ENCODE measurements at places on chromosomes 1 and 21.

DNA sequence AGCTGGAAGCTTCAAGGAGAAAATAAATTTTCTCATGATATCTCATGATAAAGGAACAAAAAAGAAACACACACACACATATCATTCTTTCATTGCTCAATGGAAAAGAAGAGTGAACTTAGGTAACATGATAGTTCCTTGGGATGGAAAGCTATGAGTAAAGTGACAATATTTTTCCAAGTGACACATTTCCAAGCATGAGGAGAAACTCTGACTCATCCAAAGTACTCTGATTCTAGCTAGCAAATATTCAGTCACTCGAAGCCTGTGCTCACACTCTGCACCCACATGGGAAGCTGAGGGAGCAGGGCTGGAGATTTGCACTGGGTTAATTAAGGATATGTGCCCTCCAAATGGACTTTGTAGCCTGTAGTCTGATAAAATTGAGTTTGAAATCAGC, 222.4 kb downstream of the LRRC40 start:
- H3K27me3 ChIP-seq, result no peaks in the 10 kb centered on the region
- H3K4me1 ChIP-seq, result no peaks in the 10 kb centered on the region
- no peak overlapping the region for H3K4me3 ChIP-seq
- no peak for DNase-seq
- no peak overlapping the region for H3K27ac ChIP-seq

GRCh38 chr1:98429965-98430443, 231.5 kb upstream of the SNX7 start:
- peaks cover 2% of the 10 kb centered on the region for H3K27me3 ChIP-seq
- no peak overlapping the region for H3K27ac ChIP-seq
- no peak for DNase-seq
- H3K4me1 ChIP-seq, result no peaks in the 10 kb centered on the region
- H3K36me3 ChIP-seq, result no peaks in the 10 kb centered on the region

DNA sequence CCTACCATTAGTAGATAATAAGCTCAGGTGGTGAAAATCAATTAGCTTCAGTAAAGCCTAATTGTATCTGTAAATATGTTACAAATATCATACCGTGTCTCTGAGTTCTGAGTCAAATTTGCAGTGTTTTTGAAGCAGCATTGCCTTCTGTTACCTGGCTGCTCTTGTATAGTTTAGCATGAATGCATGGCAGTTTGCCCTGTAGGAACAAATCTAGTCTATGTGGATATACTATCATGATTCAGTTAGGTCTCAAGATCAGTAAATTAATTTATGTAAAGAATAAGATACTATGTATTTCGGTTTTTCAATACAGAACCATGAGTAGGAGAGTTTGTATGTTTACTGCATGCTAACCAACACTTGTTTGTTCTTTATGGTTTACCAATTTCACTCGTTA, 240.6 kb upstream of the C1orf105 start:
- no peaks in the 10 kb centered on the region for H3K27me3 ChIP-seq
- H3K36me3 ChIP-seq, result peaks cover 2% of the 10 kb centered on the region
- H3K27ac ChIP-seq, result no peak overlapping the region

GRCh38 chr1:226697929-226698544, 41.0 kb downstream of the ITPKB start:
- no peak overlapping the region for H3K27ac ChIP-seq
- no peak for DNase-seq
- H3K4me3 ChIP-seq, result no peak overlapping the region
- peaks cover 50% of the 10 kb centered on the region for H3K36me3 ChIP-seq
